Left lobe of liver (tissue), 2 donors: ENCODE measurements at places on chromosomes 3 and 15. TPM values are rescaled to one million over a fixed set of nuclear protein-coding genes. Genes with fewer than 3 reads are reported as not detected.

Gene PDIA3
- total RNA-seq: 425 TPM

Gene RPL22L1
- total RNA-seq: 12.9 TPM

Gene CELF6
- total RNA-seq: 0.65 TPM

Gene SSR3
- total RNA-seq: 116 TPM

Gene SERP1
- 120 TPM for total RNA-seq

Gene RBP2
- not detected for total RNA-seq

Gene VIPR1
- 27.0 TPM for total RNA-seq
